HL-60 (cell line): ENCODE measurements at places on chromosomes 12 and 14.

DNA sequence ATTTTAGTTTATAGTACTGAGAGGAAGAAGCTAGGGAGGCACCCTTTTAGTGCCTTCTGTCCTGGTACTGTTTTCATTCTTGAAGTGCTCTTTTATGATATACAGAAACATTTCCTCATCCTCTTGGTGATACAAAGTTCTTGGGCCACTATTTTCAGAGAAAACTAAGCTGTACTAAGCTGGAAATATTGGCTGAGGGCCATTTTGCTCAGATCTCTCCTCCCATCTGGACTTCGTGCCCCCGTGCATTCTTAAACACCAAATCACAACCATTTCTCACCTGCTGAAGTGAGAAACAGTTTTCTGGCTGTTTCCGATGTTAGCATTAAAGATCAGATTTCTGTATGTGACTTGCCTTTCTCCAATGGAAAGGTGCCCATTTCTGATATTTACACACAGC, 158.9 kb downstream of the FBXL14 start:
- DNase-seq: no peak

- no peak for DNase-seq
Observed at GRCh38 chr14:91358654-91359220, 58.9 kb downstream of the CCDC88C start.

DNA sequence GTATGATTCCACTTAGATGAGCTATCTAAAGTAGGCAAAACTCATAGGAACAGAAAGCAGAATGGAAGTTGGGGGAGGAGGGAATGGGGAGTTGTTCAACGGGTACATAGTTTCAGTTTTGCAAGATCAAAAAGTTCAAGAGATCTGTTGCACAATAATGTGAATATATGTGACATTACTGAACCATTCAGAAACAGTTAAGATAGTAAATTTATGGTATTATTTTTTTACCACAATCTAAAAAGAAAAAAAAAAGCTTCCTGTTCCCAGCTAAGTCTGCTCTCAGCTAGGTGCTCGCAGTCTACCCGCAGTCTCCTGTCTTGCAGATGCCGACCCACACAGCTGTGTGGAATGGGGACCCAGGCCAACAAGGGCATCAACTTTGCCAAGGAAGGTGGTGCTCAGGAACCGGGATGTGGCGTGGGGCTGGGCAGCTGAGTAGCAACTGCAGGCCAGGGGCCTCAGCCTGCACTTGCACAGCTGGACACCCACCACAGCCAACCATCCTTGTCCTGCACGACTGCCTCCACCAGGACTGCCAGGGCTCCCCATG, 15.3 kb upstream of the ANO6 start:
- peak; percentile 68 for DNase-seq

DNA sequence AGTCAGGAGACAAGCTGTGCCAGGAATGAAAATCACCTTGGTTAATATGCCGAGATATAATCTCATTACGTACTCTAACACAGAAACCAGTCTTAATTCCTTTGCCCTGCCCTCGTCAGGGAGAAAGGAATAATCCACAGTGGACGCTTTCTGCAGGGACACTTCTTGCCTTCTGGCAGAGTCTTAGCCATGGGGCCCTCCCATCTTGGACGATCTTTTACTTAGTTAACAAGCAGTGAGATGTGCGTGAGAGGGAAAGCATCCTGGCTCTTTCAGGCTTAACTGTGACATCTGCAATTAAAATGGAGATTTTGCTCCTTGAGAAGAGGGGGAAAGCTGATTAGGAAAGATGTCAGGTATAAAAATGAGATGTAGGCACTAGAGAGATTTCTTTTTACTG, 246.4 kb downstream of the TMEM132C start:
- no peak for DNase-seq

- no peak for DNase-seq
Observed at GRCh38 chr12:11954181-11954580, 116.6 kb upstream of the BCL2L14 start.

DNA sequence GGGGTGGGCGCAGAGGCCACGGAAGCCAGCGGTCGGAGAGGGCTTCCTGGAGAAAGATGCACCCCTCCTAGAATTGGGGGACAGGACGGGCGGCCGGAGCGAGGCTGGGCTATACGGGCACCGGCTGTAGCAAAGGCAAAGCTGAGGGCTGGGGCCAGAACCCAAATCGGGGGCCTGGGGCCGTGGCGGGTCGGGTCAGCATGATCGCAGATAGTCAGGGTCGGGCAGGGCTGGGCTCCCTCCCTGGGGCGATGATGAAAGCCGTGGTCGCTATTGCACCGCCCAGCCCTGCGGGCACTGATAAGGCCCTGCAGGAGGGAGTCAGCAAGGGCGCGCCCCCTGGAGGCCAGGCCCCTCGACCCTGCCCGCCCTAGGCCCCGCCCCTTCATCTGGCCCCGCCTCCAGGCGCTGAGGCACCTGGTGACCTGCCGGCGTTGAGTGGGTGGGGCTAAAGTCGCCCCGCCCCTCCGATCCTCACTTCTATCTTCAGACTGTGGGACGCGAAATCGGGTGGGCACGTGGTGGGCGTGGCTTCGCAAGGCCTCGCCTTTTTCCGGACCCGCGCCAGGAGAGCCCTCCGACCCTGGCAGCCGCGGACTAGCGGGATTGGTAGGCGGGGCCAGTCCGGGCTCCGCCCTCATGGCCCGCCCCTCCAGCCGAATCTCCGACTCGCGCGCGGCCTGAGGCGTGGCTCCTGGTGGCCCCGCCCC, 419 bp upstream of the SH2B3 start:
- DNase-seq: peak; percentile 97

DNA sequence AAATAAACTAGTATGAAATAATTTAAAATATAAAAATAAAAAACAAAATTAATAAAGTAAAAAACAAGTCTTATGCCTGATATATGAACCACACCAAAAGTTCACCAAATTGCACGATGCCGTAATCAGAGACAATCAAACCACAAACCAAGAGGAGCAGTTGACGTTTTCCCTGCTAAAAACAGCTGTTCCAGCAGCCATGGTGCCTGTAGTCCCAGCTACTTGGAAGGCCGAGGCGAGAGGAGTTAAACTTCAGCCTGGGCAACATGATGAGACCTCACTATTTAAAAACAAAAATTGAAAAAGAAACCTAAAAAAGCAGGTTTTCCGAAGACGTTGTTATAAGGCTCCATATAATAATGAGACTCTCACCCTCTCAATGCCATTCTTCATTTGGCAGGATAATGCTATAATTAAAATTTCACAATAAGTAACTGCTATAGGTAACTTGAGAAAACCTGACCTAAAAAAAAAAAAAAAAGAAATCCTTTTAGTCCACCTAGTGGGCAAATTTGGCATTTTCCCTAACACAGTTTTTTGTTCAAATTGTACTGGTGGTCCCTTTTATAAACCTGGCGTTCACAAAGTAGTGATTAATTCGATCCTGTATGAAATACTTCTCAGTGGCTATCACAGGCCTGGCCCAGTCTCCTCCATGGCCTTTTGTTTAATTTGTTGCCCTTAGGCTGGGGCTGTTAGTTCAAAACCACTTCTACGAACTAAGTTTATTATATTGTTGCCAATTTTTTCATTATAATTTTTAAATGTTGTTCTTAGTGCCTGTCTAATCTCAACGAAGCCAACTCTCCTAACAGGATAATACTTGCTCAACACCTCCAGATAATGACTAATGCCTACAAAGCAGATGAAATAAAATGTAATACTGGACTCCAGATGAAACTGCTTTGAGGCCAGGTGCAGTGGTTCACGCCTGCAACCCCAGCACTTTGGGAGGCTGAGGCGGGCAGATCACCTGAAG, 62.1 kb downstream of the TNFAIP2 start:
- DNase-seq: no peak

- no peak for DNase-seq
Observed at GRCh38 chr14:46036099-46036498, 615.5 kb downstream of the RPL10L start.

DNA sequence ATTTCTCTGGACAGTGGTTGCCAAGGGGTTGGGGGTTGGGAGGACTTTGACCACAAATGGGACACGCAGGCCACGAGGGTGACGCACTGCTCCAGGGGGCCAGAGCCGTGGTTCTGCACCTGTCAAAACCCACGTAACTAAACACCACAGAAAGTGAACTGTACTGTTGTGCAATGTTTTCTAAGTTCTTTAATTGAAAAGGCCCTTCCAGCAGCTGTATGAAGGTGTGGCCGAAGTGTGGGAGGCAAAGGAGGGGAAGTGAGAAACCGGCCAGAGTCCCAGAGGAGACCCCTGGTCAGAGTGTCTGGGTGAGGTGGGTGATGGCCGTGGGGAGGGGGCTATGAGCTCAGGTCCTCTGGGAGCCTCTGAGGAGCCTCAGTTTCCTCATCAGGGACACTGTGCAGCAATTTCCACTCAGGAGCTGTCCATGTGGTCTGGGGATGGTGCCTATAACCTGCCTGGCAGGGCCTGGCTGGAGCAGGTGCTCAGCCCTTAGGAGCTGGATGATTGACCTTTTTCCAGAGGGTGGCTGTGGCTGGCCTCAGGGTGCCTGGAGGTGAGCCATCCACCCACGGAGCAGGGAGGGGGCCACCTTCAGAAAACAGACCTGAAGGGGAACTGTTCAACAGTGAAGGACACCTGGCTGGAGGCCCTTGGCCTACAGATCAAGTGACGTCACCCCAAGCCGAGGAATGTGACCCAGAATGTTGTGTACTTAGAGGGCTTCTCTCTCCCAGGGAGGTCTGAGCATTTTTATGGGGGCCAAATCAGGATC, 9.8 kb upstream of the BDKRB2 start:
- DNase-seq: no peak

- no peak for DNase-seq
Observed at GRCh38 chr12:124554429-124555029, 12.9 kb downstream of the NCOR2 start.

DNA sequence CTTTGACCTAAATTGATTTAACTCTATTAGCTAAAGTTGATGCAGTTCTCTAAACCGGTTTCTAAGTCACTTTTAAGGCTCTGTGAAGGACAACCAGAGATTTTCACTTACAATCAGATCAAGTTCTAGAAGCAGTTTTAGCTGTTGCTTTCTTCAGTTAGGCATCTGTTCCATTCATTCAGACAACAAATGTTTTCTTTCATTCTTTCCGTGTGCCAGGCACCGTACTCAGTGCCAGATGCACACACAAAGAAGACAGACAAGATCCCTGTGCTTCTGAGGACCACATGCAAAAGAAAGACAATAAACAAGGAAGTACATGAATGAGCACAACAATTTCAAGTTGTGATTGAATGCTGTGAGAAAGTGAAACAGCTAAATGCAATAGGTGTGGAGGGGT, 11.1 kb upstream of the EGLN3 start:
- DNase-seq: no peak

GRCh38 chr12:13962699-13963098, 18.7 kb downstream of the GRIN2B start:
- DNase-seq: no peak

- no peak for DNase-seq
Observed at GRCh38 chr14:95477411-95478269, 38.8 kb downstream of the SYNE3 start.

DNA sequence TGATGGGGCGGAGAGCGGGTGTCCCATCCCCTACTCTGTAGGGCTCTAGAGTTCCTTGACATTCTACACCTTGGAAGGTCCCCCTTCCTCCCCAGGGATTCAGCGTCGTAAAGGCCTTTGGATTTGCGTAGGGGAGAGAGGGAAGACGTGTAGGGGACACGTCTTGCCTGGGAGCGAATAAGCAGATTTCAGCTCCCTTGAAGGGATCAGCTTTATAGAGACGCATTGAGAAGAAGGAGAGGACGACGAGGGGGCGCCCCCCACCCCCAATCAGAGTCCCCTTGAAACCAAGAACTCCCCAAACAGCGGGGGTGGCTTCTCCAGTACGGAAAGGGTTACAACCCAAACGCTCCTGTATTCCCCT, 324 bp downstream of the CALCOCO1 start:
- DNase-seq: peak; percentile 26

- DNase-seq: no peak
Observed at GRCh38 chr12:106290666-106291065, 11.9 kb upstream of the TCP11L2 start.

GRCh38 chr14:49016381-49016780, 569.8 kb downstream of the RPS29 start:
- no peak for DNase-seq

GRCh38 chr12:126784328-126784921, 1482.5 kb upstream of the TMEM132C start:
- no peak for DNase-seq

DNA sequence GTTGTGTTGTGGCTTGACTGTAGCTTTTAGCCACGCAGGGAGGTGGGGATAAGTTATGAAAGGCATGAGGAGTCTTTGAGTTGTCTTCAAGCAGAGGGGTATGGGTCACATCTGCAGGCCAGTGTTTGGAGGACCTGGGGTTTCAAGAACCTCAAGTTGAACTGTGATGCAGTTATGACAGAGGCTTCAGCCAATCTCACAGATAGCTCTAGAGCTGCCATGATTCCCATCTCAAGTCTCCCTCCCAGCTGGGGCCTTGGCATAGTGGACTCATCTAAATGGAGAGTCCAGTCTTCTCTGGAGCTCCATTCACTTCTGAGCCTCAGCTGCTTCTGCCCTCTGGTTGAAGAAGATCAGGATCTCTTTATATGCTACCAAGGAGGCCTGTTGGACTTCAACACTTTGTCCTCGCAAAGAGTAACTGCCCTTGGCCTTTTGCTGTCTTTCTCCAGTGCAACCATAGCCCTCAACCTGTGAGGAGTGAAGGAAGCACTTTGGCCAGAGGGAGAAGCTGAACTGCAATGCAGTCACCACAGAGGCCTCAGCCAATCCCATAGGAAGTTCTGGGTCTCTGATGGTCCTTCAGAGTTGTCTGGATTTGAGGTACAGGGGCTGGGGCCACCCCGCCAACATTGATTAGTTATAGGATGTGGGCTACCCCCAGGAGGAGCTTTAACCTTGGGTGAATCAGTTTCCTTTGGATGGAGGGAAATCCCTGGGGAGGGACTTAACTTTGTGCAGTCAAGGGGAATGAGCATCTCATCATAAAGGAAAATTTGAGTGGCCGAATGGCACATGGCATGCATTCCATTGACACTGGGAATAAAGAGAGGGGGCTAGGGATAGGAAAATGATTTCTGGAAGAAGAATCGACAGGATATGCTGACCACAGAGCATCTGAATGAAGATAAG, 230.5 kb downstream of the PCNX1 start:
- DNase-seq: no peak

GRCh38 chr12:111766608-111767361, at the start of gene ALDH2:
Gene ALDH2 (plus strand): TSS chr12:111766933. CDS start chr12:111766983, 50 bp downstream.
- DNase-seq: no peak

GRCh38 chr12:119308708-119309456, 25.6 kb upstream of the CCDC60 start:
- DNase-seq: no peak

GRCh38 chr12:51391283-51392123, at the start of gene GALNT6:
Gene GALNT6 (minus strand): TSS chr12:51391406. CDS start chr12:51379781, 11,625 bp downstream.
- peak; percentile 67 for DNase-seq

DNA sequence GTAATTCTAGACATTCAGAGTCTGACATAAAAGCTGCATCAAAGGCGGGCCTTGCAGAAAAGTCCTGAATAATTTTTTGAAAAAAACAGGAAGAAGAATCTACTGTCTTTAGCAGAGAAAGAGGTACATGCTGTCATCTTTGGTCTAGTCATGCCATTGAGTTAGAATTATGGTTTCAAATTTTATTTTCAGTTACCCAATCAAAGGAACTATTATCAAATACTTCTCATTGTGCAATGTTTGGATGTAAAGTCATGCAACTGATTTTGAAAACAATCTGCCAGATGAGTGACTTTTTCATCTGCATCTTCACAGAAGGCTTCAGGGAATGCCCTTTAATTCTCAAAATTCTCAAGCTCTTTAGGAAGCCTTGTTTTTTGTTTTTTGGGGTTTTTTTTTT, 803.5 kb downstream of the FLRT2 start:
- DNase-seq: no peak
